ENCODE measurements at places on chromosomes 4 and X.

DNA sequence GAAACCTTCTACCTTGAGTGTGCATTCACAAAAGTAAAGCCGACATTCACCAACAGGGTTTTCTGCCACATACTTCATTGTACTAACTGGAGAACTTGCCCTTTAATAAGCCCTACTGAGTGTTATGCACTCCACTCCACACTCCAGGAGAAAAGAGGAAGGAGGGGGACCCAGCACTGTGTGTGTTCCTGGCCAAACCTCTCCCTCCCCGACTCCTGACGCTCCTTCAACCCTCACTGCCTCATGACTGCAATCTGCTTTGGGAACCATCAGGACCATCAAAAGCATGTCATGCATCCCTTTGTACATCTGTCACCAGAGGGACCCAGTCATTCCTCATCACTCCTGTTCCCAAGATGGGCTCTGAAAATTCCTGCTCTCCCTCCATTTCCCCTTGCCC lies 143.7 kb downstream of the RASL11B start:
- no peak for DNase-seq

DNA sequence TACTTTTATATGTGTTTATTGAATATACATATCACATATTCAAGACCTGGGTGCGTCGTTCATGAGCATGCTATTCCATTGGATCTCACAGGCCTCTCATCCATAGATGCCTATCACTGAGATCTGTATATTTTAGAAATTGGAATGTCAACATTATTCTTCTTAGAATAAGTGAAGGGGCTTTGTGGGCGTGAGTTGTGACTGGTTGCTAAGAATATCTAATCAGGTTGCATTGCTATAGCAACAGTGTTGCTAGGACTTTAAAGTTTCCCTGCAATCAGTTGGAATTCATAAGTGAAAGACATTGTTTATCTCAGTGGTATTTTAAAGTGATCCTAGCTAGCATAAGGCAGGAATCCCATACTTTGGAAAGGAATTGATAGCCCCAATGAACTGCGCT lies 36.7 kb upstream of the ANK2 start:
- no peak for DNase-seq

- DNase-seq: no peak
Measured at GRCh38 chr4:55407119-55407518, 11.4 kb downstream of the TMEM165 start.

DNA sequence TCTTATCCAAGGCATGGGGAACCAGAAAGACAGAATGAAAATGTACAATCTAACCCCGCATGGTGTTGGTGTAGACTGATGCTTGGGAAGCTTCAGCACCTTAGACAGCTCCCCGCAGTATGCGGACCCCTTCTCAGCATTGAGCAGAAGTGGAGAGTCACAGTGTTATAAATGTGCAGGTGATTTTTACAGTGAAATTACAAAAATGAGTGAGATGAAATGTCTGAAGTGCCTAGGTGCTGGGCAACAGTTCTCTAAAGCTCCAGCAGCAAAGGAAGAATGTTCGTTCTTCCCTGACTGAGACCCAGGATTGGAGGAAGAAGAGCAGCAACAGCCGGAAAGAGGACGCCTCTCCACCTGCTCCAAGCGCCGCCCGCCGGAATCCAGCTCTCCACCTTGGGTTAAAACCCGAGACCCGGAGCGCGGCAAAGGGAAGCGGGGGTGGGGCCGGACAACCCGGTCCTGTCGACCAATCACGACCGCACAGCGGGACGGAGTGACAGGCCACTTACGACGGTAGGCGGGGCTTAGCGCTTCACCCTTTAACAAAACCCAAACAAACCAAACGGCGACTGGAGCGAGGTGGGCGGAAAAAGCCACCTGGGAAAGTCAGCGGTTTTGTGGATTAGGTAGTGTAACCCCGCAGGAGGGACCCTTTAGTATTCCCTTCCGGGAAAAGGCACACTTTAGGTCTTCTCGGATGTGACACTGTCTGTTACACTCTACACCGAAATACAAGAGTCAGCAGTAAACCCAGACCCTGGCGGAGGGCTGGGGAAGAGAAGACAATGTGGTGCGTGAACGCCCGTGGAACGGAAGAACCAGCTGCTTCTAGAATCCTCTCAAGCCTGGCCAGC lies at the start of gene GLRA3:
Gene GLRA3 (minus strand): TSS at position 403 of the 857 bp plus-strand sequence. CDS start 436 bp downstream, outside the sequence.
- DNase-seq: no peak

DNA sequence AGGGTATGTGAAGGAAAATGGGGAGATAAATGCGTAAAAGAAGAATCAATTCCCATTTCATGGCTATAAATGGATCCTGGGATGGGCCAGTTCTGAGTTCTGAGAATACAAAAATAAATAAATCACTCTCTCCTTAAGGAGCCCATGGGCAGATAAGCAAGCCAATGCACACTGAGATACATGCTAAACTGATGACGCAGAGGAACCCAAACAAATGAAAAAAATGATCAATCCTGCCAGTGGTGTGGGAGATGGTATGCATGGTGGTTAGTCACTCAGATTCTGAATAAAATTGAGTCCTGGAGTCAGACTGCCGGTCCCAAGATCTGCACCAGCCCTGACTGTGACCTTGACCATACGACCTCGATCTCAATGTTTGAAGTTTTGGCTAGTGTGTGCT lies 59.7 kb downstream of the NEIL3 start:
- no peak for DNase-seq

- no peak for DNase-seq
Measured at GRCh38 chrX:124421898-124422655, 75.7 kb downstream of the SH2D1A start.

GRCh38 chr4:33512397-33512796 lies 2731.9 kb downstream of the ARAP2 start:
- no peak for DNase-seq

GRCh38 chr4:5711479-5712184 lies 631 bp downstream of the EVC start:
- DNase-seq: no peak

GRCh38 chr4:170868170-170868569 lies 778.4 kb upstream of the AADAT start:
- DNase-seq: no peak

- no peak for DNase-seq
Measured at GRCh38 chr4:77073106-77073809, 2.5 kb downstream of the CCNI start.

DNA sequence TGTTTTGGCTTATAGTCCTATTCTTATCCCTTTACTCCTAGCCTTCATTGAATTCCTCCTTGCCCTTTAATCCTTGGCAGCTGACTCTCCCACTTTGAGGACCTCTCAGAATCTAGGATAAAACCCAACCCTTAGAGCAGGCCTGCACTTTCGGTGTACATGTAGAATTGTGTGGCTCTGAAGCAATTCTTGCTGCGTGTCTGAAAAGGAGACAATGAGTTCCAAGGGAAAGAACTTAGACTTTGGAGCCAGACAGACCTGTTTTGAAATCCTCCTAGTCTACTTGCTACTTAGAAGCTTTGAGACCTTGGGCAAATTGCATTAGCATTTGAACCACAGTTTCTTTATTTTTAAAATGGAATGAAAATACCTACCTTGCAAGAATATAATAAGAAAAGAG lies 175.2 kb downstream of the BEND2 start:
- no peak for DNase-seq

GRCh38 chrX:12405306-12405705 lies 267.0 kb downstream of the FRMPD4 start:
- DNase-seq: no peak
